SW 1271 (cell line): ENCODE measurements at places on chromosomes 3 and 15.

GRCh38 chr3:58088501-58088900 is 80.3 kb downstream of the FLNB start:
- no peak for DNase-seq

- DNase-seq: no peak
These were observed 39.8 kb downstream of the CCDC33 start for GRCh38 chr15:74275957-74276356.

GRCh38 chr15:90623854-90624253 is 93.3 kb upstream of the BLM start:
- no peak for DNase-seq

GRCh38 chr15:90211440-90212143 is 10.5 kb downstream of the SEMA4B start:
- peak; percentile 85 for DNase-seq

- no peak for DNase-seq
These were observed 69.8 kb downstream of the GHSR start for GRCh38 chr3:172378439-172378838.

DNA sequence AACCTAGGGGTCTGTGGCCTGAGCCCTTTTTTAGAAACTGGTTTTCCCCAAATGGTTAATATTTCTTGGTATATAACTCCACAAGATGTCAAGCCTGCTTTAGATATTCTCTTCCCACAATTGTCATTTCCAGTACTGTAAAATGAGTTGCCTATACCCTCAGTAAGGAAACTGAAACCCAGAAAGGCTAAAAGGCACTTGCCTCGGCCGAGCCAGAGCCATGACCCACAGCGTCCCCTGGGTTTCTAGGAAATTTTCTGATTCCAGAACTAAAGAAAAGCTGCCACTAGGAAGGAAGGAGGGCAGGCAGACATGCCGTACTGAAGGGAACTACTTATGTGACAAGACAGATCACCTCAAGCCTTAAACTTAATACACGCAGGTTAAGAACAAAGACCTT is 59.1 kb downstream of the ATP8B4 start:
- DNase-seq: no peak

DNA sequence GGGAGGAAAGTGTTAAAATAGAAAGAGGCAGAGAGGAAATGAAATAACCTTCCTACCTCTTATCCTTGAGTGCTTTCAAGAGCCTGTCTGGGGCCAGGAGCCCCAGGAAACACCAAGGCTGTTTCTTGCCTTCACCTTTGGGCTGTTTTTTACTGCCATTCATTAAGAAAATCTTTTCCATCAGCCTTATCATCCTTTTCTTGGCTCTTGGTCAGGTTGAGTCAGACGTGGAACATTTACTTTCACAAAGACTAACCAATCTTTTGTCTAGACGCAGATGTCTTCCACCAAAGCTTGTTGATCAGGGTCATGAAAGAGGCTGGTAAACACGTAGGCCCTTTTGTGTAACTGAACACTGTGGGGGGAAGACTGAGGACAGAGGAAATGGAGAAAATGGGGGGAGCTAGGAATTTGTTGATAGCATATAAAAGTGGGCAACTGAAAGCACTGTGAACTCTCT is 151.0 kb upstream of the THBS1 start:
- DNase-seq: no peak

GRCh38 chr15:69983696-69984265 is 113.9 kb downstream of the TLE3 start:
- DNase-seq: no peak
